ENCODE measurements at places on chromosomes 12 and 14. TPM values are rescaled to one million over a fixed set of nuclear protein-coding genes. Genes with fewer than 3 reads are reported as not detected.

- H3K4me3 ChIP-seq, result no peak overlapping the region
- no peak overlapping the region for H3K27ac ChIP-seq
- no peaks in the 10 kb centered on the region for H3K4me1 ChIP-seq
- no peak for DNase-seq
- no peaks in the 10 kb centered on the region for H3K27me3 ChIP-seq
Observed at GRCh38 chr12:85657836-85658630, 178.2 kb downstream of the RASSF9 start.

- H3K36me3 ChIP-seq, result peaks cover 1% of the 10 kb centered on the region
- peak overlapping the region; percentile 94 for H3K27ac ChIP-seq
- no peak for DNase-seq
- H3K4me1 ChIP-seq, result peaks cover 3% of the 10 kb centered on the region
- no peaks in the 10 kb centered on the region for H3K27me3 ChIP-seq
Observed at GRCh38 chr14:31457665-31458659, 656 bp upstream of the DTD2 start.

DNA sequence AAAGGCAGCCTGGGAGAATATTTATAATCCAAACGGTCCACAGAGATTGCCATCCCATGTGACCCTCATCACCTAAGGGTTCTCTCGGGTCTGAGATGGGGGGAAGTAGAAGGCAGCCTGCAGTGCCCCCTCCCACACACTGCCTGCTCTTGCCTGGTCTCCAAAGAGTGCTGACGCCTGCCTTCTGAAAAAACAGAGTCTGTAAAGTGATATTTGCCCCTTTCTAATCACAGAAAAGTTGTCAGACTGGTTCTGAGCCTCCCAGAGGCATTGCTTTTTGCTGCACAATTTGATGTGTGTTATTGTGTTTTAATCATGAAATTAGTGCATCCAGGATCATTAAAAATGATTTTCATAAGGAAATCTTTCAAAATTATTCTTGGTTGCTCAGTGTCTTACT lies 59.2 kb downstream of the TMEM30B start:
- no peak overlapping the region for H3K27ac ChIP-seq
- H3K27me3 ChIP-seq, result peaks cover 2% of the 10 kb centered on the region
- no peak overlapping the region for H3K4me3 ChIP-seq
- DNase-seq, result no peak

DNA sequence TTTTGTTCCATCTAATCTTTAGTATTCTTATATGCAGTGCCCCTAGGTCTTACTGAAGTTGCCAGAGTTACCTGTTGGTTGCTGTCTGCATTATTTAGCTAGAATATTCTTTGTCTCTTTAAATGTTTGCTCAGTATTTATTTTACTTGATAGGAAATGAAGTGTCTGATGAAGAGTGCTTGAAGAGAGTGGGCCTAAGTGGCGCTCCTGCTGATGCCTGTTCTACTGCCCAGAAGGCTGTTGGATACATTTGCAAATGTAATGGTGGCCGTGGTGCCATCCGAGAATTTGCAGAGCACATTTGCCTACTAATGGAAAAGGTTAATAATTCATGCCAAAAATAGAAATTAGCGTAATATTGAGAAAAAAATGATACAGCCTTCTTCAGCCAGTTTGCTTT lies 18.9 kb downstream of the CMAS start:
- DNase-seq, result no peak
- no peaks in the 10 kb centered on the region for H3K4me1 ChIP-seq
- H3K27ac ChIP-seq, result no peak overlapping the region
- H3K27me3 ChIP-seq, result no peaks in the 10 kb centered on the region
- no peak overlapping the region for H3K4me3 ChIP-seq
- peaks cover 10% of the 10 kb centered on the region for H3K36me3 ChIP-seq

- DNase-seq, result no peak
- H3K4me3 ChIP-seq, result no peak overlapping the region
- no peaks in the 10 kb centered on the region for H3K4me1 ChIP-seq
- H3K36me3 ChIP-seq, result no peaks in the 10 kb centered on the region
- no peak overlapping the region for H3K27ac ChIP-seq
Observed at GRCh38 chr14:26401179-26401968, 196.5 kb downstream of the NOVA1 start.

PRIMA1 gene
- polyA plus RNA-seq, result 3.8 TPM

GRCh38 chr12:67508830-67509229 lies 139.7 kb upstream of the DYRK2 start:
- no peak overlapping the region for H3K27ac ChIP-seq
- H3K36me3 ChIP-seq, result no peaks in the 10 kb centered on the region
- no peak for DNase-seq
- no peaks in the 10 kb centered on the region for H3K4me1 ChIP-seq
- no peaks in the 10 kb centered on the region for H3K27me3 ChIP-seq

DNA sequence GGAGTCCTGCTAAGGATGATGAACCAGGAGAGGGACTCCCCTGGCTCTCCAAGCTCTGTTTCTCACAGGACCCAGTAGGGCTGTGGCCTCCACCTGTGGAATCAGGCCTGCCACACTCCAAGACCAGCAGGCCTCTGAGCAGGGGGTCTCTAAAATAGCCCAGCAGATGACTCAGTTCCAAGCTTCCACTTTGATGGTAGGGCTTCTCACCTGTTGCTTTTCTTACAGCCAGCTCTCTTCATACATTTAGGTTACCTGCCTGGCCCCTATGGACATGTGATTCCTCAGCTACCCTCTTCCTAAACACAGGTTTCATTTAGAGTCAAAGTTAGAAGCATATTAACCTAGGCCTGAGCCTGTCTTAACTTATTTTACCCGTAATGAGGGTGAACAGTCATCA lies 26.7 kb upstream of the ELK3 start:
- no peaks in the 10 kb centered on the region for H3K36me3 ChIP-seq
- H3K4me1 ChIP-seq, result no peaks in the 10 kb centered on the region
- H3K4me3 ChIP-seq, result no peak overlapping the region
- no peaks in the 10 kb centered on the region for H3K27me3 ChIP-seq
- H3K27ac ChIP-seq, result peak overlapping the region; percentile 57

GRCh38 chr12:110029290-110029815 lies 19.0 kb downstream of the C12orf76 start:
- no peak overlapping the region for H3K4me3 ChIP-seq
- H3K27me3 ChIP-seq, result no peaks in the 10 kb centered on the region
- peaks cover 42% of the 10 kb centered on the region for H3K36me3 ChIP-seq
- peaks cover 8% of the 10 kb centered on the region for H3K4me1 ChIP-seq

SCNN1A gene
- polyA plus RNA-seq, result 0.28 TPM

DNAJC22 gene
- 0.14 TPM for polyA plus RNA-seq

- H3K36me3 ChIP-seq, result no peaks in the 10 kb centered on the region
- peak; percentile 97 for DNase-seq
- H3K27ac ChIP-seq, result peak overlapping the region; percentile 88
- peaks cover 4% of the 10 kb centered on the region for H3K27me3 ChIP-seq
- H3K4me1 ChIP-seq, result peaks cover 63% of the 10 kb centered on the region
Observed at GRCh38 chr14:103118018-103118662, 5.1 kb upstream of the TNFAIP2 start.

LTBR gene
- polyA plus RNA-seq, result 41.5 TPM

- peak overlapping the region; percentile 5 for H3K4me3 ChIP-seq
- peak; percentile 82 for DNase-seq
- H3K36me3 ChIP-seq, result no peaks in the 10 kb centered on the region
- no peaks in the 10 kb centered on the region for H3K27me3 ChIP-seq
Observed at GRCh38 chr12:50021031-50021430, 4.3 kb downstream of the RACGAP1 start.

GRCh38 chr12:31119192-31119802 lies 45.6 kb downstream of the DDX11 start:
- peaks cover 33% of the 10 kb centered on the region for H3K4me1 ChIP-seq
- peak overlapping the region; percentile 48 for H3K4me3 ChIP-seq
- H3K27ac ChIP-seq, result no peak overlapping the region
- peaks cover 38% of the 10 kb centered on the region for H3K27me3 ChIP-seq

DNA sequence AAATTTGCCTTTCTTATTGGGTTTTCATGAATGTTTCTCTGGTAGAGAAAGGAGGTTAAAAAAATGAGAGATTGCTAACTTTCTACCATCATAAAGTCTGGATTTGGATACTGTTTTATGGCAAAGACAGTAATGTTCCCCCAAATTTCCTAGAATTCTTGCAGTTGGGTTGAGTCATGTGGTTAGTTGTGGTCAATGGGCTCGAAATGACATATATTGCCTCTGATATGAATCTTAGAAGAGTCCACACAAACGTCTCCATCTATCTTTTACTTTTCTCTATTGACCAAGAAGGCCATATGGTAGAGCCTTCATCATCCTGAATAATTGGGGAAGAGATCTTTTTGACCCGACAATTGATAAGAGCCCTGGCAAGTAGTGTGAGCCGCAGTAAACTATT lies 119.5 kb upstream of the PMCH start:
- H3K27me3 ChIP-seq, result no peaks in the 10 kb centered on the region
- DNase-seq, result no peak
- H3K4me3 ChIP-seq, result no peak overlapping the region
- no peaks in the 10 kb centered on the region for H3K36me3 ChIP-seq
- no peak overlapping the region for H3K27ac ChIP-seq

TRMT5 gene
- polyA plus RNA-seq, result 20.0 TPM

DNA sequence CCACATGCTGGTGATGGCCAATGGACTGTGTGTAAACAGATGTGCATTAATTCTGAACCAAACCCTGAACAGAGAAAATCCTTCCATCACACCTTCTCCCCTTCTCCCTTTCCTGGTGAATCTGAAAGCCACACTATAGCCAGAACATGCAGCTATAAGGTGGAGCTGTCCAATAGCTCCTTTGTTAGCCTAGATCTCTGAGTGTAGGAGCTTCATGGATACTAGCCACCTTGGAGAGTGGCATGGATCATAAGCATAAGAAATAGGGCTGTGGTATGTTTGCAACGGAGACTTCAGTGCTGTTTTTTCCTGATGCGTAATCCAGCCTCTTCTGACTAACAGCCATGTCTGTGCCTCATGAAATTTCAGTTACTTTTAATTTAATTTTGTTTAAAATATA lies 364.5 kb downstream of the BTG1 start:
- H3K4me1 ChIP-seq, result peaks cover 2% of the 10 kb centered on the region
- no peak overlapping the region for H3K4me3 ChIP-seq
- H3K36me3 ChIP-seq, result no peaks in the 10 kb centered on the region
- H3K27me3 ChIP-seq, result no peaks in the 10 kb centered on the region
- no peak for DNase-seq

- H3K4me1 ChIP-seq, result no peaks in the 10 kb centered on the region
- peak; percentile 5 for DNase-seq
- H3K4me3 ChIP-seq, result no peak overlapping the region
- H3K27ac ChIP-seq, result no peak overlapping the region
- H3K36me3 ChIP-seq, result no peaks in the 10 kb centered on the region
- H3K27me3 ChIP-seq, result no peaks in the 10 kb centered on the region
Observed at GRCh38 chr14:26132061-26132645, 465.7 kb downstream of the NOVA1 start.

DNA sequence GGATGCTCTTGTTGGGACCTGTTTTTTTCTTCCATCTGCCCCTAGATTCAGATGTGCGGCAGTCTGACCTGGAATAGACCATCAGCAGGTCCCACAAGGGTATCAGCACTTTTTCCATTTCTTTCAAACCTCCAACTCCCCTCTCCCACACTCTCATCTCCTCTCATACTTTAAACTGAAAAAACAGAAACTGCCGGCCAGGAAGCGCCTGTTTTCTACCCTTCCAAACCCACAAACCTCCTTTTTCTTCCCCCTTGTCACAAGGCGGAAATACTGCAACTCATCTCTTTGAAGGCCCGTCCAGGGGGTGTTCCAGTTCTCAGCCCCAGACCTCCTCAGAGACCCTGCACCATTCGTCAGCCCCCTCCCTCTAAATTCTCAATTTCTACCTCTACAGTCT lies 62.5 kb upstream of the FKBP4 start:
- peaks cover 8% of the 10 kb centered on the region for H3K27me3 ChIP-seq
- H3K27ac ChIP-seq, result no peak overlapping the region
- no peaks in the 10 kb centered on the region for H3K36me3 ChIP-seq

All from muscle of leg (tissue), 16 donors.